ENCODE measurements at places on chromosomes 3 and 15. TPM values are rescaled to one million over a fixed set of nuclear protein-coding genes. Genes with fewer than 3 reads are reported as not detected.
A peak's percentile ranks its signal among the peaks of the same experiment; 100 is the strongest.

Gene SYNM
- not detected for polyA plus RNA-seq

Gene ADCY5
- 0.04 TPM for polyA plus RNA-seq

Gene TLR9
- 4.4 TPM for polyA plus RNA-seq

Gene GNAT1
- not detected for polyA plus RNA-seq

- no peak for DNase-seq
- H3K4me1 ChIP-seq: no peaks in the 10 kb centered on the region
- no peaks in the 10 kb centered on the region for H3K27me3 ChIP-seq
- no peak overlapping the region for H3K27ac ChIP-seq
- H3K4me3 ChIP-seq: no peak overlapping the region
- H3K36me3 ChIP-seq: no peaks in the 10 kb centered on the region
Measured at GRCh38 chr3:174330303-174330702, 528.8 kb upstream of the NAALADL2 start.

- H3K4me3 ChIP-seq: no peak overlapping the region
- H3K4me1 ChIP-seq: no peaks in the 10 kb centered on the region
- no peak overlapping the region for H3K27ac ChIP-seq
- peaks cover 5% of the 10 kb centered on the region for H3K27me3 ChIP-seq
- H3K36me3 ChIP-seq: no peaks in the 10 kb centered on the region
Measured at GRCh38 chr3:123411340-123412040, 37.4 kb downstream of the ADCY5 start.

DNA sequence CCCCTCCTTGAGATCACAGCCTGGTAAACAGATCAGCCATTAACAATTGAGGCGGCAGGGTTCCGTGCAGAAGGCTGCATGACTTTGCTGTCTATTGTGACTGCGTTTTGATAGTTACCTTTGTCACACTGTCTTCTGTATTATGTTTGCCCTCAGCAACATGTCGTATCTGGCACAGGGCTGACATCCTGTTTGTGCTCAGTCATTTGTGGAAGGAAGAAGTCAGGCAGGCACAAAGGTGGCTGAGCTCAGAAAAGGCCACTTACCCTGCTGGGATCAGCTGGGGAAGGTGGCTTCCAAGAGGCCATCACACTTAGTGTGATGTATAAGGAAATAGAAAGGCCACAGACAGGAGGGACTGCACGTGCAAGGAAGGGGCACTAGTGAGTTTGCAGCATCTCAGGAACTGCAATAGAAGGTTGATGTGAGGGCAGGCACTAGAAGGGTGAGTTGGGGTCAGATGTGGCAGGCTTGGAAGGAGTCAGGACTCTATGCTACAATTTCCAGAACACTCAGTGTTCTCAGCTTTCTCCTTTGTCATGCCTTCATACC lies 13.4 kb downstream of the PML start:
- DNase-seq: no peak
- H3K4me1 ChIP-seq: peaks cover 59% of the 10 kb centered on the region
- peak overlapping the region; percentile 99 for H3K27ac ChIP-seq
- peak overlapping the region; percentile 1 for H3K4me3 ChIP-seq

- peaks cover 22% of the 10 kb centered on the region for H3K36me3 ChIP-seq
- H3K27me3 ChIP-seq: peaks cover 6% of the 10 kb centered on the region
- no peak for DNase-seq
Measured at GRCh38 chr3:185313693-185314246, 49.2 kb upstream of the MAP3K13 start.

DNA sequence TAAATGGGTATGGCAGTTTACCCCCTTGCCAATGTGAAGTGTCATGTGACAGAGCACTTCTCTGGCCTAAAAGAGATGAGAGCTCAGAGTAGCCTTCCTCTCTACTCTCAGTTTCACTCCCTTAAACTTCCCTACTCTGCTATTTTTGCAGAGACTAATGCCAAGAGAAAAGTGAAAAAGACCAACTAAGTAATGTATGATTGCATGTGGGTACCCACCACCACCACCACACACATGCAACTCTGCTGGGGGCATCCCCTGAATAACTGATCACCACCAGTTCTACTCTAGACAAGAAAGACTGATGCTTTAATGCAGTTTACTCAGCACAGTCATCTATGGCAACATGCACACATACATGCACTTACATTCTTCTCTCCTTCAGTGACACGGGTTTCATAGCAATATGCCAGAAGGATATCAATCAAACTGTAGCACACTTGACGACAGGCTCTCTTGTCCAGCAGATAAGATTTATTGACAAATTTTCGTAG lies 31.3 kb downstream of the SHQ1 start:
- H3K4me1 ChIP-seq: peaks cover 12% of the 10 kb centered on the region
- no peak for DNase-seq
- H3K36me3 ChIP-seq: peaks cover 15% of the 10 kb centered on the region
- no peak overlapping the region for H3K27ac ChIP-seq
- H3K27me3 ChIP-seq: no peaks in the 10 kb centered on the region
- H3K4me3 ChIP-seq: no peak overlapping the region

- peaks cover 10% of the 10 kb centered on the region for H3K4me1 ChIP-seq
- no peaks in the 10 kb centered on the region for H3K36me3 ChIP-seq
- H3K4me3 ChIP-seq: no peak overlapping the region
- DNase-seq: no peak
- no peaks in the 10 kb centered on the region for H3K27me3 ChIP-seq
Measured at GRCh38 chr3:57382933-57383332, 90.4 kb upstream of the ASB14 start.

DNA sequence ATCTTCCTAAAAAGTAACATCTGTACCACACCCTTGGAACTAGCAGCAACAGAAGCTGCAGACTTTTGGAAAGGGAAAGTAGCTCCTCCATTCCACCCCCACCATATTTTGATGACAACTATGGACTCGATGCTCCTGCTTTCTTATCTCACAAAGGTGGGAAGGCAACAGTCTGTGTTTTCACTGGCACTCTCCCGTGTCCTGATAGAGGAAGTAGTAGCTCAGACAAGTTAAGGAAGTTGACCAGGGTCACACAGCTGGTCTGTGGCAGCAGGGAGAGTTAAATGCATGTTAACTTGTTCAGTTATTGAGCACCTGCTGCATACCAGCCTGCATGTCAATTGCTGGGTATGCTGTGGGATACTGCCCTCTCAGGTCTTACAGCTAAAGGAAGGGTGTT lies 33.1 kb downstream of the BHLHE40 start:
- peaks cover 74% of the 10 kb centered on the region for H3K4me1 ChIP-seq
- peak; percentile 46 for DNase-seq
- H3K27me3 ChIP-seq: no peaks in the 10 kb centered on the region
- H3K27ac ChIP-seq: peak overlapping the region; percentile 95
- H3K36me3 ChIP-seq: no peaks in the 10 kb centered on the region

DNA sequence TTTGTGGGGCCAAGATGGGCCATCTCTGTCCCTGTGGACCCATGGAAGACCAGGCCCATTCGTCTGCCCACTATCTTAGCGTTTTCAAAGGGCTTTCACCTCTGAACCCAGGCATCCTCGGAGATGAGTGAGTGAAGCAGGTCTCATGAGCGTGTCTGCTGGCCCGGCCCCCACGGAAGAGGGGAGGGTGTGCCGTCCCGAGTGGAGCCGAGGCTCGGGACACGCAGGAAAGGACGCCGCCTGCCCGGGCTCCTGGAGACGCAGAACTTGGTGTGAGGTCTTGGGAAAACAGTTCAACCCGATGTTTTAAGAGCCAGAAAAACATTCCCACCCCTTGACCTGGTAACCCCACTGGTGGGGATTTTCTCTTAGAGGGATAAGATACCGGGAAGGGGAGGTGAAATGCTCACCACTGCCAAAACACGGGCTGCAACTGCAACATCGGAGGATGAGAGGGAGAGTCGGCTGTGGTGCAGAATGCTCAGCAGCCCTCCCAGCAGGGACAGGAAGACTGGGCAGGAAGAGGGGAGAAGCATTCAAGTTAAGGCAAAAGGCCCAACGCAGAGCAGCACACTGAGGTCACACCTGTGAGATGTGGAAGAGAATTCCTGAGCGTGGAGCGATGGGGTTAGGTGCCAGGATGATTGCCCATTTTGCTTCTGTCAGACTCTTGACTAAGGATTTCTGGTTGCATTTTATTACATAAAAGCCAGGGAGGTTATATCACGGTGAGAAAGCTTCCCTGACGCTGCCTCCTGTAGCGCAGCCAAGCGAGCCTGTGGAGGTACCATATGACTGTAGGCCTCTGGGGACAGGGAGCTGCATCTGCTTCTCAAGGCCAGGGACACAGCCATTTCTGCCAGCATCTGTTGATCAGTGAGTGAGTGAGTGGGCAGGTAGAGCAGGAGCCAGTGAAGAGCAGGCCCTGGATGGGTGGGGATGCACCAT lies 14.1 kb upstream of the STAB1 start:
- no peak overlapping the region for H3K27ac ChIP-seq
- H3K27me3 ChIP-seq: no peaks in the 10 kb centered on the region
- peaks cover 9% of the 10 kb centered on the region for H3K36me3 ChIP-seq
- no peak overlapping the region for H3K4me3 ChIP-seq
- DNase-seq: no peak

GRCh38 chr3:54845551-54845950 lies 82.3 kb downstream of the LRTM1 start:
- no peaks in the 10 kb centered on the region for H3K4me1 ChIP-seq
- no peaks in the 10 kb centered on the region for H3K36me3 ChIP-seq
- no peaks in the 10 kb centered on the region for H3K27me3 ChIP-seq
- no peak overlapping the region for H3K27ac ChIP-seq
- H3K4me3 ChIP-seq: no peak overlapping the region
